CD8-positive, alpha-beta memory T cell (primary cell): ENCODE measurements at places on chromosomes 6 and 20. TPM values are rescaled to one million over a fixed set of nuclear protein-coding genes. Genes with fewer than 3 reads are reported as not detected.

Gene HLA-DRA
- 41.3 TPM for polyA plus RNA-seq

Gene HSPA1L
- 3.0 TPM for polyA plus RNA-seq

Gene TNFRSF6B
- 0.22 TPM for polyA plus RNA-seq

Gene MCCD1
- polyA plus RNA-seq, result not detected

Gene ADA
- polyA plus RNA-seq, result 56.4 TPM

Gene TNNC2
- 0.36 TPM for polyA plus RNA-seq

Gene DACT2
- not detected for polyA plus RNA-seq

Gene TSBP1
- not detected for polyA plus RNA-seq

Gene L3MBTL1
- polyA plus RNA-seq, result 1.8 TPM

Gene PRKN
- 1.0 TPM for polyA plus RNA-seq

Gene KCNQ5
- 0.85 TPM for polyA plus RNA-seq

Gene SLC52A3
- not detected for polyA plus RNA-seq

Gene TBC1D22B
- 11.2 TPM for polyA plus RNA-seq

Gene SAMD10
- 15.6 TPM for polyA plus RNA-seq

Gene HSPA1A
- 34.1 TPM for polyA plus RNA-seq

Gene GCNT2
- 1.4 TPM for polyA plus RNA-seq

Gene YIPF3
- 86.5 TPM for polyA plus RNA-seq

Gene HLA-DRB5
- 3.2 TPM for polyA plus RNA-seq

Gene RSPH4A
- polyA plus RNA-seq, result not detected

Gene GRM4
- polyA plus RNA-seq, result 0.03 TPM

Gene MDFI
- polyA plus RNA-seq, result not detected

Gene MED20
- 5.3 TPM for polyA plus RNA-seq

Gene DCDC2
- polyA plus RNA-seq, result not detected
